ENCODE measurements at places on chromosomes 2 and 18. TPM values are rescaled to one million over a fixed set of nuclear protein-coding genes. Genes with fewer than 3 reads are reported as not detected.

GRCh38 chr18:76914796-76915195 is 92.4 kb downstream of the ZNF236 start:
- DNase-seq = no peak
- no peaks in the 10 kb centered on the region for H3K4me1 ChIP-seq
- no peaks in the 10 kb centered on the region for H3K27me3 ChIP-seq
- H3K27ac ChIP-seq = no peak overlapping the region

- no peaks in the 10 kb centered on the region for H3K27me3 ChIP-seq
- no peak overlapping the region for H3K27ac ChIP-seq
- H3K4me1 ChIP-seq = peaks cover 17% of the 10 kb centered on the region
- no peak overlapping the region for H3K4me3 ChIP-seq
These were observed 29.6 kb downstream of the STEAP3 start for GRCh38 chr2:119253114-119253702.

GRCh38 chr2:4047961-4048891 is 344.9 kb downstream of the DCDC2C start:
- DNase-seq = no peak
- no peak overlapping the region for H3K4me3 ChIP-seq
- no peaks in the 10 kb centered on the region for H3K36me3 ChIP-seq
- no peaks in the 10 kb centered on the region for H3K27me3 ChIP-seq
- H3K27ac ChIP-seq = no peak overlapping the region

The IL36RN gene
- not detected for total RNA-seq

DNA sequence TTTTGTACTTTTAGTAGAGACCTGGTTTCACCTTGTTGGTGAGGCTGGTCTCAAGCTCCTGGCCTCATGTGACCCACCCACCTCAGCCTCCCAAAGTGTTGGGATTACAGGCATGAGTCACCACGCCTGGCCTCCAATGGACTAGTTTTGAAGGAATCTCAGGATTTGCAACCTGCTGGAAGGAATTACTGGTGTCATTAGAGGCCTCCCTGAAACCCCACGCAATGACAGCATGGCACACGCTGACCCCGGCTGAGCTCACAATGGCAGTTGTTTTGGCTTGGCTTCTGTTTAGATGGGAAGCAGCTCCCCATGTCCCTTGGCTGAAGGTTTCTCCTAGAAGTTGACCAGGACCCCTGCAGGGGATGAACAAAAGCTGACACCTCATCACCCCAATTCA is 23.1 kb upstream of the COPS8 start:
- no peak for DNase-seq
- no peak overlapping the region for H3K4me3 ChIP-seq
- no peaks in the 10 kb centered on the region for H3K27me3 ChIP-seq
- H3K4me1 ChIP-seq = no peaks in the 10 kb centered on the region

DNA sequence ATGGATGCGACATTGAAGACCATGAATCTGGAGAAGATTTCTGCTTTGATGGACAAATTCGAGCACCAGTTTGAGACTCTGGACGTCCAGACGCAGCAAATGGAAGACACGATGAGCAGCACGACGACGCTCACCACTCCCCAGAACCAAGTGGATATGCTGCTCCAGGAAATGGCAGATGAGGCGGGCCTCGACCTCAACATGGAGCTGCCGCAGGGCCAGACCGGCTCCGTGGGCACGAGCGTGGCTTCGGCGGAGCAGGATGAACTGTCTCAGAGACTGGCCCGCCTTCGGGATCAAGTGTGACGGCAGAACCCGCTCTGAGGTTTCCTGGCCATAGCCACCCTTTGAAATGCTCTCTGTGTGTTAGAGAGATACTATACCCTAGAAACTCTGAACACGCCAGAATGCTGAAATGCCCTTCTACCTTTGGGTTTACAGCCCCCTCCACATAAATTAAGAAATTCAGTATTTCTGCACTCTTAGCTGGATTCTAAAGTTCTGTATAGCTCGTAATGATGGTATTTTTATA is 659 bp downstream of the CHMP1B start:
- peaks cover 42% of the 10 kb centered on the region for H3K4me1 ChIP-seq
- DNase-seq = no peak
- H3K27me3 ChIP-seq = no peaks in the 10 kb centered on the region
- H3K36me3 ChIP-seq = no peaks in the 10 kb centered on the region

GRCh38 chr2:12236136-12236844 is 480.4 kb upstream of the TRIB2 start:
- DNase-seq = no peak
- no peaks in the 10 kb centered on the region for H3K36me3 ChIP-seq
- no peaks in the 10 kb centered on the region for H3K27me3 ChIP-seq
- H3K4me1 ChIP-seq = no peaks in the 10 kb centered on the region
- no peak overlapping the region for H3K27ac ChIP-seq

DNA sequence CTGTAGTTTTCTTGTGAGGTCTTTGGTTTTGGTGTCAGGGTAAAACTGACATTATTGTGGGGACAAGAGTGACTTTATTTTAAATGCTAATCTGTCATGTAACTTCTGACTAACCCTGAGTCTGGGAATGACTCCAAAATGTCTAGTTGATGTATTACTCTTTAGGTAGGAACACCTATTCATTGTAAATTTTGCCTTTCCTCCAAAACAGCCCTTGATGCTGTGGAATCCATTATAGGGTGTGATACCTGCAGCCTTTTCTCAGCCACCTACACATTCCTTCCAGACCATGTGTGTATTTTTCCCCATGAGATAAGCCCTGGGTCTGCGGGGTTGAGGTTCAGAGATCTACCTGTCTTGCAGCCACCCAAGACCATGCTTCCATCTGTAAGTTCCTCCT is 4.1 kb upstream of the PRR30 start:
- H3K4me1 ChIP-seq = no peaks in the 10 kb centered on the region
- H3K4me3 ChIP-seq = no peak overlapping the region
- H3K27me3 ChIP-seq = no peaks in the 10 kb centered on the region
- no peak overlapping the region for H3K27ac ChIP-seq
- H3K36me3 ChIP-seq = no peaks in the 10 kb centered on the region

The XRCC5 gene
- total RNA-seq = 152 TPM

- no peak overlapping the region for H3K27ac ChIP-seq
- H3K4me1 ChIP-seq = no peaks in the 10 kb centered on the region
- H3K4me3 ChIP-seq = no peak overlapping the region
These were observed 31.5 kb downstream of the DOCK10 start for GRCh38 chr2:225010804-225011203.

All from thoracic aorta (tissue), 2 donors.